ENCODE measurements at places on chromosomes 7 and 10.

GRCh38 chr7:99625321-99625720, 8.6 kb downstream of the ZSCAN25 start:
- no peak for DNase-seq

- peak; percentile 91 for DNase-seq
These were observed 56.6 kb downstream of the VOPP1 start for GRCh38 chr7:55515569-55516279.

GRCh38 chr10:19974138-19974537, 157.9 kb downstream of the PLXDC2 start:
- DNase-seq, result no peak

DNA sequence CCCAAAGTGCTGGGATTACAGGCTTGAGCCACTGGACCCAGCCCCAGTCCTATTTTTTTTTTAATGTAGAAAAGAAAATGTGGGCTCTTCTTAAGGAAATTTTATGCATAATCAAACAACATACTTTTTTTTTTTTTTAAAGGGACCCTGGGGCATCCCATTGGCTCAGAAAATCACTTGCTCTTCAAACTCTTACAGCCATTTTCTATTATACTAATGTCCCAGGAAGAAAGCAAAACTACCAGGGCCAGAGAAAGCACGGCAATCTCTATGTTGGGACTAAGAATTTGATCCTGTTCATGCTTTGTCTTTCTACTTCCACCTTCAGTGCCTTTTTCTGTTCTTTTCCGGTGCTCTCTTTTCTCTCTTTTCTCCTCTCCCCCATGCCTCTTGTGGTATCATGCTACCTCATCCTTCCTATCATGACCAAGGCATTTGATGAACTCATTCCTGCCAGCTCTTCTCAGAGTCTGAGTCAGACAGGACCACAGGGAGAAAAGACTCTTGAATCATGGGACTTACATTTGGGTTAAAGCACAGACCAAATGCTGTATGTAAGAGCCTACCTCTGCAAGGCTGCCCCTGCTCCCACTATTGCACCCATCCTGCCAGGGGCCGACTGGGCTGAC, 76.4 kb upstream of the CCNY start:
- DNase-seq, result no peak

DNA sequence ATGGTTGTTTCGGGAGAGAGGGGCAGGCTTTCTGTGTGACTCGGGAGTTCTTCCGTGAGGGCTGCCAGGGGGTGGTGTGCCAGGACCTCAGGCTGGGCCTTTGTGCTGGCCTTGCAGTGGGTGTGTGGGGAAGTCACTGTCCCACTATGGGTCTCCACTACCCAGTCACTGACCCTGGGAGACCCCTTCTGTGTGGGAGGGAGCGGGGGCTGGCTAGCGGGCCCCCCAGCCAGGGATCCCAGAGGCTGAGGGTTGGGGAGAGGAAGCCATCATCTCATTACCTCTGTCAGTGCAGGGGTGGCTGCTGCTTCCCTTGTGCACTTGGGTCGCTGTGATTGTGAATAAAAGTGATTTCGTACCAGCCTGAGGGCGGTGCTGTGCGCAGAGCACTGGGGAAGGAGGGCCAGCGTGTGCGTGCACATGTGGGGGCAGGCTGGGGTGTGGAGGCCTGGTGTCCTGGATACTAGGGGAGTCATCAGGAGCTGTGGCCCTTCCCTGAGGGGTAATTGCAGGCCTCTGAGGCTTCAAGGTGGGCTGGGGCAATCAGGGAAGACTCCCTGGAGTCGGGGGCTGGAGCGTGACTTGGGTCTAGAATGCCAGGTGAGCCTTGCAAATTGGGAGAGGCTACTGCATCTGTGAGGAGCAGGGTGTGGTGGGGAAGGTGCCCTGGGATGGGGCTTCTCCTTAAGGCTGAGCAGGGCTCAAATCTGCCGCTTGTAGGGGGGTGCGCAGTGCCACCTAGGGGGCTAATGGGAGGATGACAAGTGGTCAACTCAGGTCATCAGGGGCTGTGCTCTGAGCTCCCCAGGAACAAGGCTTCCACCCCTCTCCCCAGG, 98.9 kb downstream of the NEURL1 start:
- DNase-seq, result peak; percentile 77

GRCh38 chr7:108457871-108458270, 1.6 kb upstream of the NRCAM start:
- DNase-seq, result no peak

DNA sequence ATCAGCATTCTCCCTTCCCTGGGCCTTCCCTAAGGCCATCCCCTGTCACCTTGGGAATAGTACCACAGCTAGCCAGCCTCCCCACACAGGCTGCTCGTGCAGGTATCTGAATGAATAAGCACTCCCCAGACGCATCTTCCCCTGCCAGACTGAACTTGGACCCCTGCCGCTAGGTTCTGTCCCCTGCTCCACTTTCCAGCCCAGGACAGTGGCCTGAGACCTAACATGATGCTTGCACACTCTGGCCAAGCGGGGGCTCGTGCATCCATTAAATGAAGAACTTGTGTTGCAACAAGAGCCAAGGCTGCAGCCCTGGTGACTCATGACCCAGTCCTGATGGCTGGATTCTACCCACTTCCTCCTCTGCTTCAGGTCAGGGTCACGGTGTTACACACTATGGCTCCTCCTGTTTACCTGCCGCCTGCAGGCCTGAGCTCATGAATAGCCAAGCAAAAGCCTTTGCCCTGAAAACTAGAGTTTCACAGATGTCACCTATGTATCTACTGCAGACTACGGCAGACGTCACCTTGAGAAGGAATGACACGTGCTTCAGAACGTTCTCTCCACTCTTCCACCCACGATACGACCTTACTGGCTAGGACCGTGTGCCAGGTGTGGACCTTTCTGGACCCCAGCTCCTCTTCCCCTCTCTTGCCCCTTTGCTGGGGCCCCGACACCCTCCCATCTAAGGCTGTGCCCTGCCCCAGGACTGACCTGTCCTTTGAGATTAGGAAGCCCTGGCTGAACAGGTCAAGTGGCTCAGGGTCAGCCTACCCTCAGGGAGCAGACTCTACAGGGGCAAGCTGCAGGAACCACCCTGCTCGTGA, 6.5 kb downstream of the ASB13 start:
- DNase-seq, result peak; percentile 37

- peak; percentile 38 for DNase-seq
These were observed 2.6 kb upstream of the SAMD8 start for GRCh38 chr10:75108684-75109458.

DNA sequence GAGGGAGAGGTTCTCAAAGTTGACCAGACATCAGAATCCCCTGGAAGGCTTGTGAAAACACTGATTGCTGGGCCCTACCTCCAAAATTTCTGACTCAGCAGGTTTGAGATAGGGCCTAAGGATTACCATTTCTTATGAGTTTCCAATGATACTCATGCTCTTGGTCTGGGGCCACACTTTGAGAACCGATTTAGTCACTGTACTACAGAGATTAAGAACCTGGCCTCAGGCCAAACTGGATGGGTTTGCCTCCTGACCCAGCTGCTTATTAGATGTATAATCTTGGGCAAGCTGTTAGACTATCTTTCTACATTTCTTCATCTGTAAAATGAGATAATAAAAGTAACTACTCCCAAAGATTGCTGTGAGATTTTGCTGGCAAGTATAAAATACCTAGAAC, 77.1 kb upstream of the SCIN start:
- DNase-seq, result no peak

DNA sequence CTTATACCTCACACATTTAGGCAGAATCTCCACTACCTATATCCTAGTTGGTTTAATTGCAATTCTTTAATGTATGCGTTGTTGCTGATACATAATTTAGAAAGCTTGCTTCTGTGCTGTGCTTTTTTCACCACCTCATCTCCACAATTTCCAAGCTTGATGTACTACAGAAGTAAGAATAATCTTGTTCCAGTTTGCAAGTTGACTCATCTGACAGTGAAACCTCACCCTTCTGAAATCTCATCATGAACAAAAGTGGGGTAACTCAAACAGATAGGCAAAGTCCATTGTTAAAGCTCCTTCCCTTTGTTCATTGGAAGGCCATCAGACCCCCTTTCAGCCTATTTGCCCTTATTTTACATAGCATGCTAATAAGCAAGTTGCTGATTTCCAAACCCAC, 13.6 kb downstream of the EIF4EBP2 start:
- DNase-seq, result no peak

GRCh38 chr10:116185199-116185867, 87.7 kb downstream of the GFRA1 start:
- no peak for DNase-seq

- DNase-seq, result no peak
These were observed 125.6 kb downstream of the CCDC71L start for GRCh38 chr7:106535234-106535932.

Measured in G401 (cell line).